ENCODE measurements at places on chromosomes 3 and 15.

DNA sequence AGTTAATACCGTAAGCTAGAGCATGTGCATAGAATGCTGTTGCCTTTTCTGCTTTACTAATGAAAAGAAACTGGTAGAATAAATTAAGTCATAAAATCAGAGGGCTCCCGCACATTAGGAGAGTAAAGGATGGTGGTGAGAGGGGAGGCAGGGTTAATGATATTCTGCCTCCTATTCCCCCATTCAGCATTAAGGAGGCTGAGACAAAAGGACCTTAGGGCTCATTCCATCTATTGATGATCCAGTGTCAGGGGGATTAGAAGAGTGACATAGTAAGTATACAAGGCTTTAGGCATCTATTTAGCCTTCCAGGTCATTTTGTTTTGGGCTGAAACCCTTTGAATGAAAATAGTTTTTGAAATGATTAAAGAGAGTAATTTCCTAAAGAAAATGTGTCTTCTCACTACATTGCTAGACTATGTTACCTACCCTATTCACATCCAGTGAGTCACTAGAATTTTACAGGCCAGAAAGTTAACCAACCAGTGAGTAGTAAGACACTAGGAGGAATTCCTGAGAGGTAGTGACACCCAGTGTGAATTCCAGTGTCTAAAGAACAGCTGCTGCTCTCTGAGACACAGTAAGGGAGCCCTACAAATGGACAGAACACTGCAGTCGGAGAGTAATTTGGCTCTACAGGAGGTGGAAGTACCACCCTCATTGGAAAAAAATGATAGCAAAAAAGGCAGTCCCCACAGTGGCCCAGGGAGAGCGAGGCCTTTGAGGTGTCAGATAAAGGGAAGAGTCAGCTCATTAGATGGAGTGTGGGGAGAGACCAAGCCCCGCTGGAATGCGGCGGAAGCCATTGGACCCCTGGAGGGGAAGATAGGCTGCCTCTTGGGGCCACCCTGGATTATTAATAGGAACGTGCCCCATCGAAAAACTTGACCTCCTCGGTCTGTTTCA lies 67.6 kb downstream of the TUSC7 start:
- no peak for DNase-seq

GRCh38 chr3:123723522-123724168 lies 138.8 kb upstream of the HACD2 start:
- no peak for DNase-seq

- DNase-seq = no peak
Observed at GRCh38 chr15:89646416-89647141, 8.7 kb downstream of the KIF7 start.

DNA sequence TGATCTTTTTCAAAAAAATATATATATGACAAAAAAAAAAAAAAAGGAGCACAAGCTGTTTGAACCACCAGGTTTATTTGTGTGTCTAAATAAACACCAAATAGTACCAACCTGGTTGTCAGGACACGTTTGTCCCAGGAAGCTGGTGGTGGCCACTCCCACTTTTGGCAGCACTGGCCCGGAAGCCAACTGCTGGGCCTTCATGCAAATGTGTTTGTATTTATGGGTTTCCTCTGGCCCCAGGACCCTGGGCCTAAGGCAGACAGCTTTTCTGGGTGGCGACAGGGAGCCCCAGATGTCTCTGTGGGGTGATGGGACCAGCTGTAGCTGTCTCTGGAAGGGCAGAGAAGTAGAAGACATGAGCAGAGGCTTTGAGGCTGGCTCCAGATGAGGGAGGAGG lies 31.6 kb downstream of the PRKCD start:
- no peak for DNase-seq

- no peak for DNase-seq
Observed at GRCh38 chr3:69196876-69197275, 74.5 kb upstream of the LMOD3 start.

DNA sequence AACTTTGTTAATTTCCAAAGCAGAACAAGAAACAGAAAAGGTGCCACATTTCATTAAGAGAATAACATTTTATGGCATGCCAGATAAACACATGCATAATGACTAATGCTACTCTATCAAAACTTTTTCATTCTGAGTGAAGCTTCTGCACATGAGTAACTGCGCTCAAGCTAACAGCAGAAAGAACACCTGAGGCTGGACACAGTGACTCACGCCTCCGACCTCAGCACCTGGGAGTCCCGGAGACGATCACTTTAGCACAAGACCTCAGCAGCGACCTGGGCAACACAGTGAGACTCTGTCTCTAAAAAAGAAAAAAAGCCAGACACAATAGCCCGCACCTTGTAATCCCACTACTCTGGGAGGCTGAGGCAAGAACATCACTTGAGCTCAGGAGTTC lies 70.6 kb downstream of the ACAP2 start:
- DNase-seq = no peak

GRCh38 chr3:108125550-108126071 lies 34.8 kb upstream of the CD47 start:
- DNase-seq = peak; percentile 39

- DNase-seq = no peak
Observed at GRCh38 chr3:110856916-110857315, 214.7 kb upstream of the NECTIN3 start.

DNA sequence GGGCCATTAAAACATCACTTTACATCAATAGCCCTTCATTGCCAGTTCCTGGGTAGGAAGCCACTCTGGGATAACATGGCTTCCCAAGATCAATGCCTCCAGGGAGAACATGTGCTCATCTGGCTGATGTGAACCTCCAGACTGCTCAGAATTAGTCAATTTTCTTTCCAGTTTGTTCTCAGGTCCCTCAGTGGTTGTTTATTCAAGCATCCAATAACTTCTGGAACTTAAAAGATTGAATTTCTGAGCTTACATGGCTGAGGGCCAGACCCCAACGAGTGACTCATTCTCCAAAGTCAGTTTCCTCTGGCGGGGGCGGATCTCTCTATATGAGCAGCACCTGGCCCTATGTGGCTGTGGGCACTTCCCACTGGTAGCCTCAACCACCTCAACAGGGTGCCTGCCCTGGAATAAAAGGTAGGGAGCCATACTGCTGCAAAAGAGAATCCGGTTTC lies 34.0 kb downstream of the LYZL4 start:
- DNase-seq = no peak

DNA sequence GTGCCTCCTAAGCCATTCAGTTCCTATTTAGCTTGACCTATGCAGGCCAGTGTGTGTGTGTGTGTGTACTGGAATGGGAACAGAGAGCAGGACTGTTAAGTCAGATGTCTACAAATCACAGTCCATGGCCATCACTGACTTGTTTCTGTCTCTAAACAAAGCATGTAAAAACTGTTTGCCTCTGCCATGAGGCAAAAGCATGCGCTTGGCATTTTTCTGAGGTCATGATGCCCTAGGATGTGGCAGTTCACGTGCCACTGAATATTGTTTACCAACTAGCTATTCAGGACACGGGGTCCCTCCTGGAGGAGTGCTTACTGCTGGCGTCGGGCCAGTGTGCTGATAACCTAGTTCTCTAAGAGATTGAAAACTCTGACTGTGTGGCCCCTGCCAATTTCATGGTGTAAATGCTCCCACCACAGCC lies 8.2 kb upstream of the ATP13A3 start:
- DNase-seq = no peak

- no peak for DNase-seq
Observed at GRCh38 chr15:65362491-65362890, 15.3 kb downstream of the IGDCC3 start.

GRCh38 chr3:112377568-112378071 lies 44.7 kb downstream of the CD200 start:
- no peak for DNase-seq

DNA sequence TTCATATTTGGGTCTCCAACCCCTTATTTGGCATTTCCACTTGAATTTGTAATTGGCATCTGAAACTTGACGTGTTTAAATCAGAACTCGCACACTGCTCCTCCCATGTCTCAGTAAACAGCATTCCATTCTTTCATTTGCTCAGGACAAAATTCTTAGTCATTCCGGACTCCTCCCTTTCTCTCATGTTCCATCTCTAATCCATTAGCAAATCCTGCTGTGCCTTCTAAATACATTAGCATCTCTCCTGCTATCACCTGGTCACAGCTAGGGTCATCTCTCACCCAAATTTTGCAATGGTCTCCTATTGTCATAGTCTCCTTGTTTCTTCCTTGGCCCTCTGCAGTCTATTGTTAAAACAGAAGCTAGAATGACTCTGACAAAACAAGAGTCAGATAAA lies 119.9 kb upstream of the CADPS start:
- no peak for DNase-seq

GRCh38 chr3:142165194-142165593 lies 15.8 kb upstream of the TFDP2 start:
- no peak for DNase-seq

DNA sequence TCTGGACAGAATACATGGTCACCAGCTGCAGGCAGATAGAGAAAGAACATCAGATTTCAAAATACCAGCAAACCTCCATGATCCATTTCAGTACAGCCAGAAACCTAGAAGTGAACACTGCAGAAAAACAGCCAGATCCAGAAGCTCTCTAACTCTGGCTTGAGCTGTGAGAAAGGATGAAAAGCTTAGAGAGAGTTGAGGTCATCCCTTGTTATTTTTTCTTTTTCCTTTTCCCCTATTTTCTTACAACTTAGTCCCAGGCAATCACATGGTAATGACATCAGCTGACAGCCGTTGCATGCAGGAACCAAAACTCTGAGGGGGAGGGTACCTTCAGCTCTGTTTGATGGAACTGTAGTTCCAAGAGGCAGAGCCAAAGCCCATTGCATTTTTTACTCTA lies 113.2 kb downstream of the TCF12 start:
- no peak for DNase-seq

- no peak for DNase-seq
Observed at GRCh38 chr3:171145798-171146197, 119.3 kb upstream of the SLC2A2 start.

DNA sequence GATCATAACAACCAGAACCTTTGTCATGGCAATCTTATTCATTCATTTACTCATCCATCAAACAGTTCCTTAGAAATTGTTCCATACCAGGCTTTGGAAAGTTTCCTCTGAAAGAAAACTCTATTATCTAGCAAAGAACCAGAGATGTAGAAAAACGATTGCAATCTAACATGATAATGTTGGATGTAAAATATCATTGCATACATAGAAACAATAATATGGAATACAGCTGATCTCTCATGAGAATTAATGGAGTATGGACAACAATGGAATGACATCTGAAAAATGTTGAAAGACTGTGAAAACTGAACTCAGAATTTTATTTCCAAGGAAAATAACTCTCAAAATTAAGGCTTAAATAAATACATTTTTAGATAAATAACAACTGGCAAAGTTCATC lies 665.4 kb downstream of the NLGN1 start:
- no peak for DNase-seq
